ENCODE measurements at places on chromosomes 1 and 21.
A peak's percentile ranks its signal among the peaks of the same experiment; 100 is the strongest.

DNA sequence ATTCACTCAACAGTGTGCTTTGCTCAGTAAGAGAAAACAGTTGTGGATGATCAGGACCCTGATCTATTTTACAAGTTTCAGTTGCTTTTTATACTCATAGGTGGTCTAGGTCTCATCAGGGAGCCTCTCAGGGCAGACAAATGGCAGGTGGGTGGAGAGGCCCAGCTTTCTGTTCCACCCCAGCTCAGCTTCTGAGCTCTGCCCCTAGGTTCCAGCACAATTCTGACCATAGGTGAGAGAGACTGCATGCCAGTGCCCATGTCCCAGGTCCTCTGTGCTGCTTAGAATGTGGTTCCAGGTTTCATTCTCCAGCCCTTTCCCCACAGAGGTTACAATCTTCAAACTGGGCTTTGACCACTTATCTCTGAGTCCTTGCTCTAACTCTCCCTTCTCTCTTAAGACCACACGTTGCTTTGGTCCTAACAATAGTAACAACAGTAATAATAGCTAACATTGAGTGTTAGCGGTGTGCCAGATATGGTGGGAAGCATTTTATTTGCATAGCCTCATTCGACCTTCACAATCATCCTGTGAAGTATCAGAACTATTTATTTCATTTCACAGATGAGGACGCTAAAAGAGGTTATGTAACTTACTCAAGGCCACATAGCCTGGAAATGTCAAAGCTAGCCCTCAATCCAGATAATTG is 19.6 kb upstream of the DUSP10 start:
- no peak for DNase-seq

GRCh38 chr1:228256626-228257375 is 49.0 kb downstream of the OBSCN start:
- DNase-seq: no peak

DNA sequence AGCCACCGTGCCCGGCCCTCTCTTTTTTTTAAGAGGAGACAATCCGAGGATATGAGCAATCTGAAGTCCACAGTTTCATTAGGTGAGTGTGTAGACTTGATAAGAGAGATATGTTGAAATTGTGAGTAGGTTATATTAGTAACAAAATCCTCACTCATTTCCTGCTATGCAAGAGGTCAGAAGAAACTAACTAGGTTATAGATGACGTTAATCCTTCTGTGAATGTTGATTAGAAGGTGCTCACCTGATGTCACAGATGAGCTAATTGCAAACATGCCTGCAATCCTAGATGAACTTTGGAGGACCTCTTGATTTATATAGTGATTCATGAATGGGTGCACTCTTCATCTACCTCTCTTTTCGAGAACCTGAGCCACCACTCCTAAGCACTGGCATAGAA is 29.3 kb downstream of the NTMT2 start:
- DNase-seq: no peak

DNA sequence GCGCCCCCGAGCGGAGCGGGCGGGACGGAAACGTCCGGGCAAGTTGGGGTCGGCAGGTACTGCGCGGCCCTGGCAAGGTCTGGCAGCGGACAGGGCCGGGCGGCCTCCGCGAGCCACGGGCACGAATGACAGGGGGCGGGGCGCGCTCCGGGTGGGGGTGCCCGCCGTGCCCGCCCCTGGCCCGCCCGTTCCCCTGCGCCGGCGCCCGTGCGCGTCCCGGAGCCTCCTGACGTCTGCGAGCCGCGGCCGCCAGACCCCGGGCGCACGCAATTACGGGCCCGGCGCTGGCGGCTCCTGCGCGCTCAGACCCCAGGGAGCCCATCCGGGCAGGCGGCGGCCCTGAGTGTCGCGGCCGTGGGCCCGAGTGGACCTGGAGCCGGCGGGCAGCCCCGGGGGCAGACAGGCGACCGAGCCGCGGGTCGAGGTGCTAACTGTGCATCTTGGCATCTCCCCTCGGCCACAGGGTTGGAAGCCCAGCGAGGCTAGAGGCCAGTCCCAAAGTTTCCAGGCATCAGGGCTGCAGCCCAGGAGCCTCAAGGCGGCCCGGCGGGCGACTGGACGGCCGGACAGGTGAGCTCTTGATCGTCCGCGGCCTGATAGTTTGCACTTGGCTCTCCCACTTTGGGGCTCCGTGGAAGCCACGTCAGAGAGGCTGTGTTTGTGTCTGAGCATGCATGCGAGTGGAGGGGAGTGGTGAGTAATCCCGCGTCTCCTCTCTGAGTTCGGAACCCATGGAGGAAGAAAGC is 918 bp downstream of the MIB2 start:
- DNase-seq: peak; percentile 36

- no peak for DNase-seq
Observed at GRCh38 chr21:23160914-23161313, 2162.7 kb downstream of the NCAM2 start.

Measured in Caco-2 (cell line).